Fibroblast of mammary gland (primary cell): ENCODE measurements at places on chromosomes 5 and 9.

- no peak for DNase-seq
Observed at GRCh38 chr5:40226906-40227305, 452.8 kb upstream of the PTGER4 start.

DNA sequence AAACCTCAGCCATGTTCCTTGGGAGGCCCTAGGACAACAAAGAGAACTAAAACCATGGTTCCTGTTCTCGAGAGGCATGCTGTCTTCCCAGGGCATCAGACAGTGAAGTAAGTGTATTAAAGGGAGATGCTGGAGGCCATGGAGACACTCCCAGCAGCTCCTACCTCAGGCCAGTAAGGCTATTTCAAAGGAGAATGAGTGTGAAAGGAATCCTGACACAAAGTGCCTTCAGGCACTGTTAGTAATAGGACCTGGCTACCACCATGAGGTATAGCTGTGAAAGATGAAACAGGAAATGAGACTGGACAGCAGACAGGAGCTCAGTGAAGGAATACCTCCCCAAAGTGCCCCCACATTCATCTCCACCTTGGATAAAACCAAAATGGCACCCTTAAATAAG, 71.0 kb downstream of the FANCC start:
- DNase-seq: no peak

DNA sequence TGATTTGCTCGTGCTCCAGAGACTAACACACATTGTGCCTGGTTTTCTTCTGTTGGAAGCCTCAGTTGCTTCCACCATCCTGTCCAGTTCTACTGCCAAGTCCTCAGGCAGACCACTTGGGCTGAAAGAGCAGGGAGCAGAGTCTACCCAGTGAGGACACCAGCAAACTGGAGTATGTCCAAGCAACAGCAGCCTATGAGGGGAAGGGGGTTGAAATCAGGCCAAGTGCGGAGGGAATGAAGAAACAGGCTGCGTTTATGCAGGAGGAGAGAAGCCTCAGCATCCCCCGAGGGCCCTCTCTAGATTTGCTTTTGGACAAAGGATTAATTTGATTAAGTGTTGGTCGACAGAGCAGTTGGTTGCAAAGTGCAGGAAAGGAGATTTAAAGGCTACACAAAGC, 14.5 kb downstream of the DOCK2 start:
- peak; percentile 28 for DNase-seq

- peak; percentile 25 for DNase-seq
Observed at GRCh38 chr5:97628031-97628430, 445.0 kb upstream of the RIOK2 start.

GRCh38 chr5:112732131-112732530, 5.6 kb upstream of the APC start:
- DNase-seq: no peak

- DNase-seq: no peak
Observed at GRCh38 chr9:111985315-111985714, 88.7 kb downstream of the UGCG start.

GRCh38 chr5:42691413-42691937, 65.1 kb upstream of the CCDC152 start:
- DNase-seq: peak; percentile 60

- no peak for DNase-seq
Observed at GRCh38 chr5:1068204-1068894, 43.5 kb downstream of the SLC12A7 start.

DNA sequence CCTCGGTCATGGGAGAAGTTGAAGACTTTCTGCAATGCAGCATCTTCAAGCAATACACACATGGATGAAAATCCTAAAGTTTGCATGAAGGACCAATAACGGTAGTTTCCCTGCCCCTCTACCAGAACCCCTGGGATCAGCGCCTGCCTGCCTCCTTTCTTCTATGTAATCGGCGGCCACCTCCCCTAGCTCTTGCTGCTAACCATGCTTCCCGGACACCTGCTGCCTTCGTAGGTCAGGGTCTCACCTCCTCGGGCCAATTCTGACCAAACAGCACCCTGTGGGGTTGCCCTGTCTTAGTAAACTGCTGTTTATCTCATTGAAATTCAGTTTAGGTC, 388 bp upstream of the MED10 start:
- DNase-seq: no peak

- DNase-seq: no peak
Observed at GRCh38 chr5:180053061-180053602, 18.4 kb downstream of the RNF130 start.

DNA sequence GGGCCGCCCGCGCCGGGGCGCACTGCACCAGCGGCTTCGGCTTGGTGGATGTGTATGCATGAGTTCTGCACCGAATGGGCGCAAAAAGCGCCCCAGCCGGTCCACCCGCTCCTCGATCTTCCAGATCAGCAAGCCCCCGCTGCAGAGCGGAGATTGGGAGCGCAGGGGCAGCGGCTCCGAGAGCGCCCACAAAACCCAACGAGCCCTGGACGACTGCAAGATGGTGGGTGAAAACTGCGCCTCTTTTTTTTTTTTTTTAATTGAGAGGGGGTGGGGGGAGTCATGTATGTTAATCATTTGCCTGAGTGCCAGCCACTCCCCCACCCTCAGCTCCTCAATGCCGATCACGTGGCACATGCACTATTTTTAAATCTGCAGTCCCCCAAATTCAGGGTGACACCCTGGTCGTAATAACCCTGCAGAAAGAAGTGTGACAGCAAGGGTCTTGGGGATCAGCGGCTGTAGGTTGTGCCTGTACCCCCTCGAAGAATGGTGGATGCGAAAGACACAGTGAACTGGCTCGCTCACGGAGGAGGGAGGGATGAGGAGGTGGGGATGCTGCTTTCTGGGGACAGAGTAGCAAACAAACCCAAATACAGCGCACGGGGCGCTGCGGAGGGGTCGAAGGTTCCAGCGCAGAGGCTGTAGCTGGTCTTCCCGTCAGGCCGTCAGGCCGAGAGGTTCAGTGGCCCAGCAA, 900 bp downstream of the RGS7BP start:
- DNase-seq: peak; percentile 20

DNA sequence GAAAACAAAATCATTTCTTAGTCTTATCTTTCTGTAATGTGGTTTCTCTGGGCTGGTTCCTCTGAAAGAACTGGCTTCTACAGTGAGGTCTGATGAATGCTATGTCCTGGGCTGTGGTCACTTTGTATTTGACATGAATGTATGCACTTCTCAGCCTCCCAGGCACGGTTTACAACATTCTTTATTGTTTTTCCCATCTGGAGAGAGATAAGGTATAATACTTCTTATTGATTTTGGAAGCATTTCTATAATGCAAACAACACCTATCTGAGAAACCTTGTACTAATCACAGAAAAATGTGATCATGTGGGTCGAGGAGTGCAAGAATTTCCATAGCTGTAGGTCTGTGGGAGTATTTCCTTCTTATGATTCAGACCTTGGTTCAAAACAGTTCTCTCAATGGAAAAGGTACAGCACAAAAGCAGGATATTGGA, 46.9 kb downstream of the ACTBL2 start:
- DNase-seq: peak; percentile 80

DNA sequence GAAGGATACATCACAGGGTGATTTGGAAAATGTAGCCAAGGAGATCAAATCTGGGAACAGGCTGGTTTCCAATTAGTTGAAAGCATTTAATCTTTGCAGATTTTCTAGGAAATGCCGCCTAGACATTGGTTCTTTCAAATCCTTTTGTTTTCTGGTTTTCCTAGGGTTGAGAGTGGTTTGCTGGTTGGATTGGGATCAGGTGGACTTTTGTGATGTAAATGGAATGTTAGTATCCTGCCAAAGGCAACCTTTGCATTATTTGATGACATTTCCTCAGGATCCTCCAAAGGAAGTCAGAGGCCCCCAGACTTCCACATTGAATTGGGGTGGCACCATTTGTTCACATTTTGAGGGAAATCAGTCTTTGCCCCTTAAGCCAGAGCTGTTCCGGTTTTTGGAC, 245.5 kb upstream of the RPS23 start:
- no peak for DNase-seq

- DNase-seq: no peak
Observed at GRCh38 chr5:125129151-125129806, 382.8 kb upstream of the ZNF608 start.

DNA sequence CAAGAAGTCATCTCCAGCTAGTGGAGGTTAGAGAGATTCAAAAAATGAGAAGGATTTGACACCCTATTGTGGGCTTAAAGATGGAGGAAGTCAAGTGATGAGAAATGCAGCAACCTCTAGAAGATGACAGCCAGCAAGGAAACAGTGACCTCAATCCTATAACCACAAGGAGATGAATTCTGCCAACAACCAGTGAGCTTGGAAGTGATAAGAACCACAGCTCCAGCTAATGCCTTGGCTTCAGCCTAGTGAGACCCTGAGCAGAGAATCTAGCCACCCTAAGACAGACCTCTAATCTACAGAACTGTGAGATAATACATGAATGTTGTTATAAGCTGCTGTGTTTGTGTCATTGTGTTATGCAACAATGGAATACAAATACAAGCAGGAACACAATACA, 262.4 kb downstream of the GRIA1 start:
- DNase-seq: peak; percentile 21

DNA sequence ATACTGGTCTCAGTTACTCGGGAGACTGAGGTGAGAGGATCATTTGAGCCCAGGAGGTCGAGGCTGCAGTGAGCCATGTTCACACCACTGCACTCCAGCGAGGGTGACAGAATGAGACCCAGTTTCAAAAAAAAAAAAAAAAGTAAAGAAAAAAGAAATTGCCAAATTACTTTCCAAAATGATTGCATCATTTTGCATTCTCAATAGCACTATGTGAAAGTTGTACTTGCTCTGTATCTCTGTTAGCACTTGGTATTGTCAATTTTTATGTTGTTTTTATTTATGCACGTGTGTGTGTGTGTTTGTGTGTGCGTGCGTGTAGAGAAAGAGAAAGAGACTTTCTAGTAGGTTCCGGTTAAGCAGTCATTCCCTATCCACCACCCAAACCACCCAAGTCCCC, 328.4 kb downstream of the RAB3C start:
- no peak for DNase-seq

- no peak for DNase-seq
Observed at GRCh38 chr9:84996029-84996428, 326.5 kb downstream of the NTRK2 start.

DNA sequence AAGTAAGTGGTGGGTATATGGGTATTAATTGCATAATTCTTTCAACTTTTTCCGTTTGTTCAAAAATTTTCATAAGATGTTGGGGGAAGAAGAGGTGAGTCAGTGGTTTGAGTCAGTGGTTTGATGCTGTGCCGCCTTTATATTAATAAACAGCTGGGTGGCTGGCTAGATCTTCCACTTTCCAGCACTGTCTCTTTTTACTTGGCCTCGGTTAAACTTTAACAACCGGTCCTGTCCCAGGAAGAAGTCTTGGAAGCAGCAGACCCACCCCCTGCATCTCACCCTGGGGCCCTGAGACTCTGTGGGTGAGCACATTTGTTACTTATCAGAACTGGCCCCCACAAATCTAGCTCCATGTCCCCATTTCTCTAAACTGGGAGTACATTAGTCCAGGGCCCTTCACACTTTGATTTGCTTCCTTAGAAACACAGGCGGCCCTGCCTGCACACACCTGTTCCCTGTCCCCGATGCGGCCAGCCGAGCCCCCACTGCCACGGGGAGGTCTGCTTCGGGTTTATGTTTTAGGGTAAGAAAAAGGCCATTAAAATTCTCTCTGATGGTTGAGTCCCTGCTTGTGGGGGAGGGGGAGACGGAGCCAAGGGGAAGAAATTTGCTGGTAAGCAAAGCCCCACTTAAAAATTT, 90.7 kb downstream of the PTCH1 start:
- peak; percentile 61 for DNase-seq

DNA sequence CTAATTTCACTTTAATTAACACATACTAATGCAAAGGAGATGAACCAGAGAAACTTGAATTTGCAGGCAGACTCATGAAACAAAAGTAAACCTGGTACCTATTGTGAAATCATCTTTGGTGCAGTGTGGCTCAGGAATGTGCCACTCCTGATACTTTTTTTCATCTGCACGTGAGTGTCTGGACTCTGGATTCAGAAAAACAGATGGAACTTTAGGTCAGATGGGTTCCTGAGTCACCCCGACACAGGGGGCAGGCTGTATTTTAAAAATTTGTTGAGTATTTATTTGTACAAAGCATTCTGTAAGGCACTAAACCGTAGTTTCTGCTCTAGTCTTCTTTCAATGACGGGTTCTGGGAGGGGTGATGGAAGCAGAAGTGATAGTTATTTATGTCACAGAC, 52.2 kb upstream of the TUT7 start:
- peak; percentile 97 for DNase-seq

- DNase-seq: no peak
Observed at GRCh38 chr5:94691291-94691690, 72.8 kb downstream of the SLF1 start.

GRCh38 chr5:112210430-112211005, 208.6 kb downstream of the EPB41L4A start:
- DNase-seq: peak; percentile 48

GRCh38 chr5:124644138-124644537, 102.3 kb downstream of the ZNF608 start:
- peak; percentile 62 for DNase-seq

DNA sequence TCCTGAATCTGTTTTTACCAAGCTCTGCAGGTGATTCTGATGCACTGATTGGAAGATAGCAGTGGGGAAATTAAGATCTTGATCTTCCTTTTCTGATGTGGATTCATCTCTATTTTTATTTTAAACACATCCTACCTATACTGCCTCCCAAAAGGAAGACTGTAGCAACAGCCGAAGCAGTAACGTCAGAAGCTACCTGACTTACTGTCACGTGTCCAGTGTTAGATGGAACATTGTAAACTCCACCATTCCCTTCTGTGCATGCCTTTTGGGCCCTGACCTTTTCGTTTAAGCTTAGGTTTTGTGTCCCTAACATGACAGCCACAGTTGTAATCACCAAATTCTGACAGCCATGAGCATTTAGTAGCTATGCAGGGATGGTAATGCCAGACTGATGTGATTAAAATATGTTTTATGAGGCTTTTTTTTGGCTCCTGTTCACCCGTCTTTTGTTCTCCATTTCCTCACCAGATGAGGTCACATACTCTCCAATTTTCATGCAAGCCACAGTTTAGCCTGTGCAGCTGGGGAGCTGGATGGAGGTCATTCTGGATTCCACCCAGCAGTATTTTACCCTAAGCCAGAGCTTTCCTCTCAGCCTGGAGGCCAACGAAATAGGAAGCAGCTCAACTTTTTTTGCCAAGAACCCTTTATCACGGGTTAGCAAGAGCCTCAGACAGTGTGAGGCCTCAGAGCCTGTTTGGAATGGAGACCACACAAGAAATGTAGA, 15.6 kb upstream of the FOXD1 start:
- peak; percentile 33 for DNase-seq
